HCT116 (cell line): ENCODE measurements at places on chromosomes 13 and 19.

DNA sequence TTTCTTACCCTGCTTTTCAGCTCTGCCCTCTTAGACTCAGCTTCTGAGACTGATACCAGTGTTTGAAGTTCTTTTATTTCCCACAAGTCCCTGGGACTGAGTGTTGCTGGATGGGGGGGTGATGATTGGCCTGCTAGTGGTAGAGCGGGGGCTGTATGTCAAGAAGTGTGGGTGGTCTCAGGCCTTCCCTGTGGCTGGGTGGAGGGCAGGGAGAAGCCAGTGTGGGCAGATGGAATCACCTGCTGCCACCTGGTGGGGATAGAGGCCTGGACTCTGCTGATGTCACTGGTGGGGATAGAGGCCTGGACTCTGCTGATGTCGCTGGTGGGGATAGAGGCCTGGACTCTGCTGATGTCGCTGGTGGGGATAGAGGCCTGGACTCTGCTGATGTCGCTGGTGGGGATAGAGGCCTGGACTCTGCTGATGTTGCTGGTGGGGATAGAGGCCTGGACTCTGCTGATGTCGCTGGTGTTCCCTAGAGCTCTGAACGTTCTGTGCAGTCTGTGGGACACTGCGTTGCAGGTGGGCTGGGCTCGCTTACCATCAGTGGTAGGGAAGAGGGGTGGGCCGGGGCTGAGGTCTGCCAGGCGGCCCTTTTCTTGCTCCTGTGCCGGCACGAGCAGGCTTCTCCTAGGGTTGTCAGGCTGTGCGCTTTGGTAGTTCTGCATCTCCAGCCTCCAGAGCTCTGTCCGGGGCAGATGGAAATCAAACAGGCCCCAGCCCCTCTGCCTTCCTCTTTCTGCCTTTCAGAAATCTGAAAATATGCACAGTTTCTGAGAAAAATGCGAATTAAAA is 101.3 kb downstream of the ARHGEF7 start:
- DNase-seq = no peak

GRCh38 chr19:10601999-10602329 is 14.9 kb upstream of the AP1M2 start:
- no peak for DNase-seq

DNA sequence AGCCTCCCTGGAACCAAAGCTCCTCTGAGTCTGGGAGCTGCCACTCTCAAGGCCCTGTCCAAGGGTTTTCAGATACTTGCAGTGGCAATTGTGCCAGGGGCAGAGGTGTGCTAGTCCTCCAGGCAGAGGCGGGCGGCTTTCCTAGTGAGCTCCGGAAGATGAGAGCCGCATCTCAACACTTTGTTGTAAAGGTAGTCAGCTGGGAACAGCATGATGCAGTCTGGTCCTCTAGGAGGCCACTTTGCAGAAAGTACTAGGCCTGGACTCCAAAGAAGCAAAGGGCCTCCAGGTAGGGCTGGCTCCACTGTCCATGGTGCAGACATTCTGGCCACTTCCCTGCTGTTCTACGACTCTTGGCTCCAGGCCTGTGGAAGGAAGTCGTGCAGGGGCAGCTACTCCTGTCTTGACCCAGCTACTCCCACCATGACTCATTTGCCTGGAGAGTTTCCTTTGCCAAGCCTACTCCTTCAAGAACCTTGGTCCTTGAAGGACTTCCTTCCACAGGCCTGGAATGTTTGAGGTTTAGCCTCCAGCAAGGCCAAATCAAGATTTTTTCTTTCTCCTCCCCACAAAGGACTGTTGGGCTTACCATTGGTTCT is 9.9 kb upstream of the ZNF536 start:
- DNase-seq = no peak

DNA sequence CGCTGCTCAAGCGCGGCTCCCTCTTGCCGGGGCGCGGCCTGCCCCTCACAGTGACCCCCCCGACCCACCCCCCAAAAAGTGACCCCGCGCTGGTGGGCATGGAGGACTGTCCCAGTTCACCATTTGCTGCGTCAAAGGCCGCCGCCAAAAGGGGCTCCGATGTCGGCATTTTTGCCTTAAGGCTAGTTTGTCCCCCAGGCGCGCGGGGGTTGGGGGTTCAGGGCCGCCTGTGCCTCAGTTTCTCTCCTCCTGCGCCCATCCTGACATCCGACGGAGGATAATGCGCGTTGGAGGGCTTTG is 17.1 kb downstream of the NFIX start:
- DNase-seq = no peak

GRCh38 chr13:103101500-103101899 is 35.3 kb upstream of the SLC10A2 start:
- DNase-seq = no peak

DNA sequence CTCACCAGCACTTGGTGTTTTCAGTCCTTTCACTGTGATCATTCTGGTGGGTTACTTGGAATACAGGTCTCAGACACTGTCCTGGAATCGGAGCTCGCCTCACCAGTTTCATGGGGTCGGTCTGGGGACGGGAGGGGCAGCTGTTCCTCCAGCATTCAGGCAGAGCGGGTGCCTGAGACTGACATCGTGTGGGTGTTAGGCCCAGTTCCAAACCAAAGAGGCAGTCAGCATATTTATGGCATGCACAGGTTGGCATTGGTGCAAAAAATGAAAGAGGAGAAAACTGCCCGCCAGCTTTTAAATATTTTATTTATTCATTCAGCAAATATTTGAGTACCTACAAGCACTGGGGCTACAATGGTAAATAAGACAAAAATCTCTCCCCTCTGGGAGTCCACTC is 20.1 kb downstream of the PLEKHF1 start:
- DNase-seq = no peak

GRCh38 chr13:37663724-37664123 is 65.2 kb upstream of the POSTN start:
- DNase-seq = no peak
